Cardiac fibroblast (primary cell): ENCODE measurements at places on chromosomes 1 and 21.

GRCh38 chr1:45187725-45188124, 18.7 kb downstream of the ZSWIM5 start:
- DNase-seq, result no peak

DNA sequence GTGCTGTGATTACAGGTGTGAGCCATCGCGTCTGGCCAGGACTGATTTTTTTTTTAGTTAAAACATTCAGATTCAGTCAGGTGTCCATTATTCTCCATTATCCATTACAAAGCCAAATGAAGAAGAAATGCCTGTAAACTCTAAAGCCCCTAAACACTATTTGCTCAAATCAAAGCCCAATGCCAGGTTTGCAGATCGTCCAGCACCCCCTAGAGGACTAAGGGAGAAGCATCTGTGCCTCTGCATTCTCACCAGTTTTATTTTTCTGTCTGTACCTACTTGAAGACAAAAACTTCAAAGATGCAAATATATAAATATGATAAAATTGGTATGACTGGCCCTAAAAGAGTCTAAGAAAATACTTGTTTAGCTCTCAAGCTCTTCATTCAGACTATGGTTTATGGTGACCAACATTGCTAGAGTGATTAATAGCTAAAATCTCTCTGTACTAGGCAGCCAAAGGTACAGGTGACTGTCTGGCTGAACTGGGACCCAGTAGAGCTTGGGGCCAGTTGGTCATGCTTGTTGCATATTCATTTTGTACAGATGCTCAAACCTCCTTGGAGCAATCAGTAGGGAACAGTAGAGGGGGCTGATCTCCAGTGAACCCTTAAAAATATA, 138.4 kb downstream of the SYT2 start:
- DNase-seq, result peak; percentile 76

DNA sequence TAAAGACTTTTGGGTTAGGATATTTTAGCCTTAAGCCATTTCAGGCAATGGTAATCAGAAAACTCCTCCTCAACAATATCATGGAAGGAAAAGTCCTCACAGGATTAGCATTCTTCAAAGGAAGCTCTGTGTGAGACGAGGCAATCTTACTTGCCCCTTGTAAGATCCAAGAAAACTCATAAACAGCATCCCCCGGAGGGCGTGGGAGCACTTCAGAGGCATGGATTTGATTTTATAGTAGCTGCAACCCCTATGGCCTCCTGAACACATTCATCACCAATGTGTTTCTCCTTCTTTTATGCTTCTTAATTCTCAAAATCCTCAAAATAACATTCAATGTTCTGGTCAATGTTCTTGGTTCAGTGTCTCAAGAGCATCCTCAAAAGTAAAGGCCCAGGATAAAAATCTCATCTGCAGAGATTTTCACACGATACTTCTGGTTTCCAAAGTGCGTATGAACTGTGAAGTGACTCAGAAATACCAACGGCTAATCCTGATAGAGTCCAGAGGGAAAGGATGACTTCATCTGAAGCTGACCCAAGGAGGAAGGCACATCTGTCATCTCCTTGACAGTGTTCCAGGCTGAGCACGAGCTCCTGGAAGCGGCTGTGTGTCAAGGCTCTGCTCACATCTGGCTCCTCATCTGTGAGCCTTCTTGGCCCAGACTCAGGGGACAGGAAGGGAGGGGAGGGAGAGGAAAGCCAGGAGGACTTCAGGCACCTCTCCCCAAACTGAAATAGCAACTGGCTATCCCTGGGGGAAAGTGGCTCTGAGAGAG, 49.3 kb upstream of the PSEN2 start:
- peak; percentile 94 for DNase-seq

GRCh38 chr1:152190589-152190988, 31.6 kb upstream of the RPTN start:
- peak; percentile 88 for DNase-seq

DNA sequence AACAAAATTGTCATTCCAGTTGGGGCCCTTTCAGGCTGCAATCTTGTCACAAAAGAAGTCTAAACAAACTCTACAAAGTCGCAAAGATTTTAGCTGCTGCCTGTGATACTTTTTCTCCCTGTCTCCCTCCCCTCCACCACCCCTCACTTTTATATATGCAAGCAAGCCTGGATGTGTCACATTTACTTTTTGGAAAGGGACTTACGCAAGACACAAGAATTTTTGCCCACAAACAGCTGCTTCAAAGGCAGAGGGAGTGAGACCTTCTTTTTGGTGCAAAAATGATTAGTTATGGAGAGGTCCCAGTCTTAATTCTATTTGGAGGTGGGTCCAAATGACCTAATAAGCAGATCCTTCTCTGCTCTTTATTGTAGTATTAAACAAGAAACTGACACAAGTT, 22.9 kb upstream of the RALGPS2 start:
- DNase-seq, result peak; percentile 62

DNA sequence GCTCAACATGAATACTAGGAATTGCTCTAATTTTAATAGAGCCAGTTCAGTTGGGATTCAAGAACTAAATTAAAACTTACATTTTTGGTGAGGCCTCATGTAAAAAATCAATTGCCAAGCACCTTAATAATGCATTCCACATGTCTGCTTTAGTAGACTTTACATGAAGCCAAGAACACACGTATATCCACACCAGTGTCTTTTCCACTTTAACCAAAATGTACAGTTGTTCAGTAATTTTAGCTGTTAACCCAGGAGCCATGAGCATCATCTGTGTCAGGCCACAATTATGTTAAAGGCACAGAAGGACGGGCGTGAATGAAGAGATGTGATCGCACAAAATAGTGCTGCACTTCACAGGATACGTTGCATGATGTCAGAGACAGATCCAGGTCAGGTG, 136.7 kb downstream of the TLR5 start:
- DNase-seq, result no peak

- DNase-seq, result no peak
These were observed 115.1 kb upstream of the CHODL start for GRCh38 chr21:18129526-18129925.

DNA sequence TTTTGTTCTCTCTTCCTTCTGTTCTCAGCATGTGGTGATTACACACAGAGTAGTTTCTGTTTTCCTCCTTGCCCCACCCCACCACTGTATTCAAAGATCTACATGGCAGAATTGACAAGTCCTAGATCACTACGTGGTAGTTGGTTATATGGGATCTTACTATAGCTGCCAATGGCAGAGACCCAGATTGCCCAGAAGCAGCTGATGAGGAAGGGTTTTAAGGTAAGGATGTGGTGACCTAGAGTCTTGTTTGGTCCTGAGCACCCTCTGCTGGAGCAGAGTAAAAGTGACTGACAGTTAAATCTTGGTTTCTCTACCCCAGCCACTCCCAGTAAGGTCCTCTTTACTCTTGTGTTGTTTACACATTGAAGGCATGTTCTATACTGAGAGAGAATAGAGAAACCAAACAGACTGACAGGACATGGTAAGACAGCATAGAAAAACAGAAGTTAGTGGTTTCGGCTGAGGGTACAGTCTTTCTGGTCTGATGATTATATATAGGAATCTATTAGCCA, 22.8 kb upstream of the STRIP1 start:
- DNase-seq, result peak; percentile 80

GRCh38 chr1:205260948-205261732, 33.4 kb downstream of the TMCC2 start:
- DNase-seq, result peak; percentile 45

- no peak for DNase-seq
These were observed 314.9 kb upstream of the DEPDC1 start for GRCh38 chr1:68811806-68812205.
